ENCODE measurements at places on chromosomes 7 and 10.

GRCh38 chr7:154469652-154470051 lies 417.5 kb downstream of the DPP6 start:
- no peak for DNase-seq

GRCh38 chr7:54996391-54996790 lies 22.4 kb upstream of the EGFR start:
- DNase-seq = no peak

DNA sequence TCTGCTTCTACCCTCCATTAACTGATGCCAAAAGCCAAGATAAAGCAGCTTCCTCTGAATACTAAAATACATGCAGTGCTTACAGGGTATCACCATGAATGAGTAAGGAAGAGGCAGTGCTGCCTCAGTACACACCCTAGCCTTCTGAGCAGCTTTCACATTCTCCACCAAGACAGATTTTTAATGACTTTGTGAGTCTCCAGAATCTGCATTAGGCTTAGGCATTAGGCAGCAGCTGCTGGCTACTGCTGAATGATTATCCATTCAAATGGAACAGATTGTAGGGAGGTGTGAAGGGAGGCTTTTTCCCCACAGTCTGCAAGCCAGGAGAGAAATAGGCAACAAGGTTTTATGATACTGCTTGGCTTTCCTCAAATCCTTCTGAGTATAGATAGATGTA lies 1226.7 kb upstream of the LRRN3 start:
- no peak for DNase-seq

DNA sequence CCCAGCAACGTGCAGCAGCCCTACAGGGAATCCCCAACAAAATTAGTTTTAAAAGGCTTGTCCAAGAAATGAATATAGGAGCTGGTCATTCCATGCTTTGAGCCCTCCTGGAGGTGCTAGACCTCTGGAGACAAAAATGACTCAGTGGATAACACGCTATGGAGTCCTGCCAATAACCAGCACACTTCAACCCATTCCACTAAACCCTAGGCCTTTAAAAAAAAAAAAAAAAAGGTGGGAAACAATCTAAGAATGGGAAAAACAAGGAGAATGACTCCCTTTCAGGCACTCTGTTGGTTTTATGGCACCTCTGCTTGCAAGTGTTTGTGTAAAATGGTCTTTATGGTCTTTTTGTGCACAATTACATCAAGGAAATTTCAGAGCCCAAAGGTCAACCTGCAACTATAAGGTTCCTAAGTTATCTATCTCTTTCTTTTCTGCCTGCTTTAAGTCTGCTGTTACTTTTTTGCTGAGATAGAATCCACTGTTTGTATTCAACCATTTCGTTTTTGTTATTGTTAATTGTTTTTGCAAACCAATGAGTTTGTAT lies 21.3 kb downstream of the AVL9 start:
- no peak for DNase-seq

- DNase-seq = no peak
Observed at GRCh38 chr7:7832518-7832917, 114.1 kb upstream of the RPA3 start.

DNA sequence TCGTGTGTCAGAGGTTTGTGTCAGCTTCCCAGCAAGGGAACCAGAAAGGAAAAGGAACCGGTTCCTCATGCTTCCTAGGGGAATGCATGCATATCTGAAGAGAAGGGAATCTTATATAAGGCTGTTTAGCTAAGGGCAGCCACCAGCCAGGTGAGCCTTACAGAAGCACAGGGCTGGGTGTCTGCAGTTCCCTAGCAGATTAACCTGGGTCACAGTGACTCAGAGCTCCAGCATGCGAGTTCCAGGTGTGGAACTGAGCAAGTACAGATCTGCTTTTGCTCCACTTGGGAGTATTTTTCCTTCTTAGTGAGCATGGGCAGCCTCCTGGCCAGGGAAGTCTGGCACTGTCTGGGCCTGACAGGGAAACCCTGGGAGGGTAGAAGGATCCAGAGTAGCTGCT lies 957 bp upstream of the ANKRD2 start:
- DNase-seq = no peak
